ENCODE measurements at places on chromosomes 5 and 9.

DNA sequence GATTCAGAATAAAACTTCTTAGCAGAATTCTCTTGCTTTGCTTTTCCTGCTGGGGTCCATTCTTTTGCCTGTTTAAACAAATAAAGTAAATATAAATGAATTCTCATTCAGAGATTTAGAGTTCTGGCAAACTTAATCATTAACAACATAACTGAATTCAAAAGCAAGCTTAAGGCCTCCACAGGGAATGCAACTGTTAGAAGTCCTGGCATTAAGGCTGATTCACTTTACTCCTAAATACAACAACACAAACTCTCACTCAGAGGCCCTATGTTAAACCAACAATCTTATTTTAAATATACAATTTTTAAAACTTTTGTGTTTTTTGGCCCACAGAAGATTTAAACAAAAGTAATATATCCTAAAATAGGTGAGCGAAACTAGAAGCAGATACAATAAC is 178.3 kb downstream of the AP3B1 start:
- no peak for DNase-seq

- DNase-seq = no peak
Measured at GRCh38 chr9:86507212-86507630, 153.0 kb upstream of the TUT7 start.

DNA sequence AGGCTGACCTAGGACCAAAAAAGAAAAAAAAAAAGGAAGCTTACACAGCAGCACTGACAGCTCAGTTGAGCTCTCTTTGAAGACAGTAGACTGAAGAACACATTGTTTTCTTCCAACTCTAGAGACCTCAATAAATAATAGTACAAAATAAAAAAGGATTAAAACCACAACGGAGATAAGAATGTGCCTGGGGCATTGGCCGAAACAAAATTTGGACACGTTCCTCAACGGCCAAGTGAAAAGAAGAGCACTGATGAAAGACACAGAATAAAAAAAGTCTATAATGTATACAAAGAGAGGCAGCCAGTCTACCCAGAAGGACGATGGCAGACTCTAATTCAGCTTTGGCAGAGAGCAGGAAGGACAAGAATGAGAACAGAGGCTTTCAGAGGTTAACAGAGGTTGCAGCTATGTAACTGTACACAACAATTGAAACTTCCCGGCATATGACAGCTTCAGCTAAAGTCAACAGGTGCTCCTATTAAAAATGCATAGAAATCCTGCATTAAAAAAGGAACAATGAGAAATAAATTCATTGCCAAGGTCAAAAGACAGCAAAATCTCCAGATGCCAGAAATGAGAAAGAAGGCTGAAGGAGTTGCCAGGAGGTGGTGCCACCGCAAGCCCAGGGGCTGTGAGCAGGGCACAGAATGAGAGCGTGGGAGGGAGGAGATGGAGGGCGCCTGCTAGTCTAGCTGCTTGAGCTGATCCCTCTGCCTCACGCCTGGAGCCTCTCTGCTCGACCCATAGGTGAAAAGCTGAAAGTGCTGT is 113.9 kb downstream of the DCP2 start:
- DNase-seq = no peak

- no peak for DNase-seq
Measured at GRCh38 chr9:34510497-34511468, 12.0 kb downstream of the ENHO start.

GRCh38 chr5:44714871-44715561 is 93.7 kb upstream of the MRPS30 start:
- no peak for DNase-seq

DNA sequence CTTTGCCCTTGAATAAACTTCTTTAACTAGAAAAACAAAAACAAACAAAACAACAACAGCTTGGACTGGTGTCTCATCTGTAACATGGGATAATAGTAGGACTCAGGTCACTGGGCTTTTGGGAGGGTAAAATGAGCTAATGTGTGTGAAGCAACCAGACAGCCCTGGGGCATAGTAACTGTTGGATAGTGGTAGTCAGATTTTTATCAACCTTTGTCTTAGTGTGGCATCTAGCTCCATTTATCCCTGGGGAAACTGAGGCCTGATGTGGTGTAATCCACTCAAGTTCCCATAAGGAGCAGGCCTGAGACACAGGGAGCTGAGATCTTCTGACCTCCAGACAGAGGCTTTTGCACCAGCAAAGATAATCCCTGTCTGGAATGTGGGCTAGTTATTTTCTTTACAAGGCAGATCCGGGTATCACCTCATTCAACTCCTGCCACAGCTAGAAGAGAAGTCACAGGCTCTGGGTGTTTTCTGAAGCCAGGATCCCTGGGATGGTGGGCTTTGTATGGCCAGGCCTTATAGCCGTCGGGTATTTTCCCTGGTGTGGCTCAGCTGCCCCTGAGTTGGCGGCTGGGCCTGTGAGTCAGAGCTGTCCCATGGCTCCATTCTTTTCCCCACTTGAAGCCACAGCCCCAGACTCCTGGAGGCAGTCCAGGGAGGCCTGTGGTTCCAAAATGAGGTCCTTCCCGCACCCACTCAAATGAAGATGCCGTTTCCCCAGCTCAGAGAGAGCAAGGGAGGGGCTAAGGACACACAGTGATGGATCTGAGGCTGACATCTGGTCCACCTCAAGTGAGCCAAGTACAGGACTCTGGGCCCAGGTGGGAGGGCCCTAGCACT is 26.1 kb upstream of the CSF1R start:
- DNase-seq = no peak

DNA sequence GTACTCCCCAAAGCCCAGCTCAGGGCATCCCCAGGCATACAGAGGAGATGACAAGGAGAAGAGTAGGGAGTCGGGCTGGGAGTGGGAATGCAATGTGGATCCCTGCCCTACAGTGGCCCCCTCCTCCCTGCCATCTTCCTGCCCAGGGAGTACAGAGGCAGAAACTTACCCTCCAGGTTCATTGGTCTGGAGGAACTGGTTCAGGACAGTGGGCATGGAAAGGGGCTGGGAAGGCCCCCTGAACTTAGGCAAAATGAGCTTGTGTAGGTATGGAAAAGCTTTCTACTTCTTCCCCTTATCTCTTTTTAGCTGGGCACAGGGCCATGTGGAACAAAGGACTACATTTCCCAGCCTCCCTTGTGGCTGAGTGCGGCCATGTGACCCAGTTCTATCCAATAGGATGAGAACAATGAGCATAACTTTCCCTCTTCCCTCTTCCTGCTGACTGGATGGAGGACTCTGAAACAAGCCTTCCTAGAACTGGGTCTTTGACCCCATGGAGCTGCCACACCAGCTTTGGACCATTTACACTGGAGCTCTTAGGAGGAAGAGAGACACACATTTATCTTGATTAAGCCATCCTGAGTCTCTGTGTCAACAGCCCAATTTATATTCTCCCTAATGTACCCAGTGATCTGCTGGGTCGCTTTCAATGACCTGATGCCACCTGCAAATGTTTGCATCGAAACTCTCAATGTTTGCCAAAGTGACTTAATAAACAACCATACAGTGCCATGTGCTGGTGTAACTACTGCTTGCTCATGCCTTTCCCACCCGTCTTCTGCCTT is 25.0 kb upstream of the HMCN2 start:
- DNase-seq = no peak

DNA sequence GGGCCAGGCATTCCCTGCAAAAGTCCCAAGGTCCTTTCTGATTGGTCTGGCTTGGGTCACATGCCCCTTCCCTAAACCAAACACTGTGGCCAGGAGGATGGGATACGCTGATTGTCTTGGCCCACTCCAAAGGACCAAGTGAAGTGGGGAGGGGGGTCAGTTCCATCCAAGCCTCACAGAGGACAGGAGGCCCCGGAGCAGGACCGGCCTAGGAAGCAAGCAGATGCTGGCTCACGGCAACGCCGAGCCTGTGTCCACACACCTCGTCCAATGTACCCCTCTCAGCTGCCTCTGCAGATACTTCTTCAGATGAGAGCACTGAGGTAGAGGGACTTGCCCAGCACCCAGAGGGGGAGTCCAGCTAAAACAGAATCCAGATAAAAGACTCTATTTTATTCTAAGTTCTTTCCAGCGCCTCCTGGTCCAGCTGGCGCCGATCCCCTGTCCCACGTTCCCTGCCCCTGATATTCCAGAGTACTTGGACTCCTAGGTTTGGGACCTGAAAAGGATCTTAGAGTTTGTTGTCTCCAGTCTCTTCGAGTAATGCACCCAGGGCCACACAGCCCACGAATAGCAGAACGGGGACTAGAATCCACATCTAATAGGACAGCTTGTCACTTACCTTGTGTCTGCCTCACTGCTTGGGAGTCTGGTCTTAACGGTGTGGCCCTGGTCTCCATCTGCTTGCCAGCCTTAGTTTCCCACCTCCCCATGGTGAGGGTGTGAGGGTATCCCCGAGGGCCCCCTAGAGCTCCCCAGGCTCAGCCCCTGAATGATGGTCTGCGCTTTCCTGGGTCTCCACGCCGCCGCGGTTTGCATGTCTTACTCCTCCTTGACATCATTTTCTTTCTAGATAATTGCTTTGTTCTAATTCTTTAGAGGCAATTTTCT is 72.4 kb upstream of the UNC5A start:
- no peak for DNase-seq

DNA sequence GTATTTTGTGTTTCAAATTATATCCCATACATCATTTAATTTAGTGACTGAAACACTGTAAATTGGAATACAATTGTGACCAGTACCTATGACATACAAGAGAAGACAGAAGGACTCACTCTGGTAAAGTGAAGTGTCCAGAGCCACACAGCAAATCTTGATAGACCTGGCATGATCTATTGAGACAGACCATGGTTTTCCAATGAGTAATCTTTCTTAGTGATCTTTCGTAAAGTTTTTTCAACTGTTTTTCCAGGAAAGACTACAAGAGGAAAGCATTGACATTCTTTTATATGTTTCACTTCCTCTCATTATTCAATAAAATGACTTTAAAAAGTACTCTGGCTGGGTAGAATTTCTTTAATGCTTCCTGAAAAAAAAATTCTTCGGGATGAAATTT is 43.3 kb upstream of the ALDH1A1 start:
- no peak for DNase-seq

- DNase-seq = no peak
Measured at GRCh38 chr5:65825408-65826328, 100.7 kb upstream of the ERBIN start.

DNA sequence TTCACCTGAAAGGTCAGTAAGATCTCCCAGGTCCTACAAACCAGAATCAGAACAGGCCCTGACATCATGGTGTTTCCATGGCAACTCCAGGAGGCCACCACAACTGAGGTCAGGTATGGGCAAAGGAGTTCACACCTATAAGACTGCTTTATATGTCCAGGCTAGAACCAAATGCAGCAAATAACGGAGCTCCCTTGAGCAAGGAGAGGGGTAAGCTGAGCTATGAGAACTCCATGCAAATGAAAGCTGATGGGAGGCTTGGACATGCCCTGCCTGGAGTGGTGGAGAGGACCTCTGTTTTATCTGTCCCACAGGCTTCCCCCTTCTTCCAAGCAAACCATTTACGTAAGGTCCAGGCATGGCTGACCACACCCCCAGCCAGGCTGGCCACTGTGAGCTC is 207.7 kb downstream of the SPOCK1 start:
- DNase-seq = no peak

DNA sequence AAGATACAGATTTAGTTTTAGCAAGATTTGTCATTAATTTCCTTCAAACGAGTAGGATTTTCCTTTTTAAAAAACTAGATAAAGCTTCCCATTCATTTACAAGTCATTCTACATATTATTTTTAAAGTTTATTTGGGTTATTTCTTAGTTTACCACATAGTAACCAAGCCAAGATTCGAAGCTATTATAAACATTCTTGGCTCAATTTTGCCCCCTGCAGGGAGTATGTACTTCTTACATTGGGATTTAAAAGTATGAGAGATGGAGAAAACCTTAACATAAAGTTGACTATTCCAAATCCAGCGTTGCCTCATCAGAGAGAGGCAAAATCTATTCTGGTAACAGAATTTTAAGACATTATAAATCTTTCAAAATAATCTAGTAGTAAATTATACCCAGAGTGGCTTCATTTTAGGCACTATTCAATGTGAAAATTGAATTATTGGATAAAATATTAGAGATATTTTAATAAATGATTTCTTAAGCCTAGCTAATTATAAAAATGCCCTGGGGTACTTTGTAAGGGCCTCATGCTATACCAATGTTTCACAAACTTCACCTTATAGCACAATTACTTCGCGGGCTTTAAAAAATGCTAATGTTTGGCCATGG is 39.1 kb downstream of the FBN2 start:
- no peak for DNase-seq

DNA sequence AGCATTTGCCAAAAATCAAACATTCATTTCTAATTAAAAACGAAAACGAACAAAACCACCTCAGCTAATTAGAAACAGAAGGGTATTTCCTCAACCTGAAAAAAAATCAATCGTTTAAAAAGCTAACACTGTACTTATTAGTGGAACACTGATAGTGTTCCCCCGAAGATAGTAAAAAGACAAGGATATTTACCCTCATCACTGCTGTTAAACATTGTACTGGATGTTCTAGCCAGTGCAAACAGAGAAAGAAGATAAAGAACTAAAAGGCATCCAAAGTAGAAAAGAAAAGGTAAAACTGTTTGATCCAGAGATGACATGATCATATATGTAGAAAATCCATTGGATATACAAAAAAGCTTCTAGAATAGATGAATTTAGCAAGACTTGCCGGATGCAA is 508.3 kb downstream of the DMRTA1 start:
- no peak for DNase-seq

GRCh38 chr5:68441309-68442073 is 225.9 kb downstream of the PIK3R1 start:
- peak; percentile 20 for DNase-seq

GRCh38 chr5:127290946-127291693 is 524 bp downstream of the MEGF10 start:
- no peak for DNase-seq

DNA sequence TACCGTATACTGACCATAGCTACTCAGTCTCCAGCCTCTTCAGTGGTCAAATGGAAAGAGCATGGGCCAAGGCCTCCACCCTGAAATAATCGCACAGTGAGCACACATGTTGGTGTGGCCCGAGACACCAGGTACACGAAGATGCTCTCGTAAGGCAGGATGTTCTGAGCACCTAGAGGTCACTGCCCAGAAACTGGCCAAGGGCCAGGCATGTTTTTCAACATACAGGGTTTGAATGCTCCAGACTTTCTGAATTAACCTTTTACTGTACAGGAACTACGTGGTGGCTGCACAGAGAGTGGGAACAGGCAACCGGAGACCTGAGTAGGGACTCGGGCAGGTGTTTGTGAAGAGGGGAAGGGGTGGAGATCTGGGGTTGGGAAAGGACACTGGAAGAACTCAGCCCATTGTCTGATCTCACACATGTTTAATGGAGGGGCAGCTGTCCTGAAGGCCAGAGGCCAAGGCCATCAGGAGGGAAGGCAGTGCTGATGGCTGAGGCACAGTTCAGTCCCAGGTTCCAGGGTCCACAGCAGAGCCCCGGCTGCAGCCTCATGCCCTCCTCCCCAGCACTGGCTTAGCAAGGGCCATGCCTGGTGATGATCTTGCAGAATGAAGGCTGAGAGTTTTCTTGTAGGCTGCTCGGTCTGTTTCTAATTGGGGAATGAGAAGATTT is 48.5 kb upstream of the ANKRD18A start:
- no peak for DNase-seq

- DNase-seq = no peak
Measured at GRCh38 chr5:180364306-180364856, 11.2 kb upstream of the GFPT2 start.
